Hepatocyte (in vitro differentiated cells): ENCODE measurements at places on chromosomes 4 and X. TPM values are rescaled to one million over a fixed set of nuclear protein-coding genes. Genes with fewer than 3 reads are reported as not detected.
A peak's percentile ranks its signal among the peaks of the same experiment; 100 is the strongest.

The STOX2 gene
- total RNA-seq = 7.5 and 7.9 TPM in 2 replicates

DNA sequence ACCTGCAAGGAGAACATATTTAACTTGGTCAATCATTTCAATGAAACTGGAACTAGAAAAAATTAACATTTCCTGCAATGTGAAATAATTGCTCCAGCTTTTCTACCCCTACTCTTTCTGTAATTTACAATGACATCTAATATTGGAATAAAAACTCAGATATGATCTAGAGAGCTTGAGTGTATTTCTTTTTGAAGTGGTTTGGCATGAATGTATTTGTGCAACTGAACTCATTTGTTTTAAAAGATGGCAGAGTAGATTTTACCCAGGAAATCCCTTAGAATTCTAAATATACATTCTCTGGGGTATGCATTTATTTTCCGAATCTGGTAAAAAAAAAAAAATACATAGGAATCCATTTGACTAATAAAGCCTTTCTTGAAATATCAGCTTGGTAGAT is 21.5 kb upstream of the GATB start:
- DNase-seq = no peak

GRCh38 chr4:154049457-154050181 is 260.7 kb upstream of the SFRP2 start:
- DNase-seq = peak; percentile 11

The NXF2B gene
- total RNA-seq = 0.72 TPM in 1 of 2 replicates, not detected in the other

DNA sequence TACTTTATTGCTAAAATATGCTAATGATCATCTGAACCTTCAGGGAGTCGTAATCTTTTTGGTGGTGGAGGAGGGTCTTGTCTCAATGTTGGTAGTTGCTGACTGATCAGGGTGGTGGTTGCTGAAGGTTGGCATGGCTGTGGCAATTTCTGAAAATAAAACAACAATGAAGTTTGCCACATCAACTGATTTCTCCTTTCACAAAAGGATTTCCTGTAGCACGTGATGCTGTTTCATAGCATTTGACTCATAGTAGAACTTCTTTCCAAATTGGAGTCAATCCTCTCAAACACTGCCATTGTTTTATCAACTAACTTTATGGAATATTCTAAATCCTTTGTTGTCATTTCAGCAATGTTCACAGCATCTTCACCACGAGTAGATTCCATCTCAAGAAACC is 19.3 kb downstream of the DDIT4L start:
- no peak for DNase-seq

- peak; percentile 60 for DNase-seq
Observed at GRCh38 chr4:3767570-3768288, 1.5 kb downstream of the ADRA2C start.

- DNase-seq = peak; percentile 52
Observed at GRCh38 chrX:131677655-131678628, 134.1 kb downstream of the OR13H1 start.

DNA sequence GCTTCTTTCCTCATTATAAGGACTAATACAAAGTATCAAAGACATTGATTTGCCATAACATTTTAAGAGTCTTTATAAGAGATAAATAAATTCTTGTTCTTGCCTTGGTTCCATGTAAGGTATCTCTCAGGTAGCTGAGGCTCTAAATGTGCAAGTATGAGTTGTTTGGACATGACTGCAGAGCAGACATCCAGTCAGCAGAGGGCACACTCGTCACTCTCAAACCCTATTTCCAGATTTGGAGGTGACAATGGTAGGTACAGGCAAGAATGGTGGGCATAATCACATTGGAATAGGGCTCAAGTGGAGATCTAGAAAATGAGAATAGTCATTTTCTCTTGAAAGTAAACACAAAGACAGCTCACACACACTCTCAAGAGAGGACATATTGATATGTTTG is 133.3 kb upstream of the ZIC3 start:
- DNase-seq = no peak

The ARMCX1 gene
- 53.1 and 62.4 TPM in 2 replicates for total RNA-seq

DNA sequence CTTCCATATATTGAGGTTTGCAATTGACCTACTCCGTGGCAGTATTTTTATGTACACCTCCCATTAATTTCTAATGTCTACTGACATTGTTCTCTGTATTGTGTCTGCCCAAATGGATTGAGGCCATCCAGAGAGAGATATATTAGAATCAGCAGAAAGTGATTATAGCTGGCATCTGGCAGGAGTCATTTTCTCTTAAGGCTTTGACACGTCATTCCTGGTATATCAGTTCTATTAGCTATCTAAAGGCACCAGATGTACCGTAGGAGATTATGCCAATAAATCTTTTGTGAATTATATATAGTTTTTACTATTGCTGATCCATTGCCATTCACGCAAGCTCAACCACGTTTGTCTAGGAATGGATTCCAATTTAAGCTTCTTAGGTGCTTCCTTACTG is 1026.4 kb upstream of the IGFBP7 start:
- DNase-seq = no peak

GRCh38 chr4:143393195-143393594 is 56.5 kb downstream of the GAB1 start:
- no peak for DNase-seq

The SAGE1 gene
- not detected in 2 replicates for total RNA-seq

The TRIM61 gene
- not detected in 2 replicates for total RNA-seq

The THAP6 gene
- total RNA-seq = 19.1 and 20.1 TPM in 2 replicates

GRCh38 chr4:55723403-55723802 is 87.3 kb upstream of the NMU start:
- no peak for DNase-seq

DNA sequence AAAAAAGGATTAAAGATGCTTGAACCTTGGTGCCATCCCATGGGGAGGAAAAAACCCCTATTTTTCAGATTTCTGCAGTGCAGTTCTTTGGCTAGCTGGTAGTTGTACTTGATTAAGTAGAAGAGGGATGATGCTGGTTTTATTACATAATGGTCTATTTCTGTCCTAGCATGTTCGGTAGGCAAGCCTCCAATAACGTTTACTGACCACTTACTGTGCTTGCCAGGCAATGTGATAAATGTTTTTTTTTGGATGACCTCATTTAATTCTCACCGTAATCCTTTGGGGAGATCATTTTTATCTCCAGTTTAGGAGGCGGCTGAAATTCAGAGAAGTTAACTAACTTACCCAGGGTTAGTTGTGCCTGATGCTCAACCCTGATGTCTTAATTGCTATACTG is 92.1 kb upstream of the RPA4 start:
- DNase-seq = no peak

- DNase-seq = no peak
Observed at GRCh38 chrX:3440981-3441380, 94.5 kb upstream of the MXRA5 start.

DNA sequence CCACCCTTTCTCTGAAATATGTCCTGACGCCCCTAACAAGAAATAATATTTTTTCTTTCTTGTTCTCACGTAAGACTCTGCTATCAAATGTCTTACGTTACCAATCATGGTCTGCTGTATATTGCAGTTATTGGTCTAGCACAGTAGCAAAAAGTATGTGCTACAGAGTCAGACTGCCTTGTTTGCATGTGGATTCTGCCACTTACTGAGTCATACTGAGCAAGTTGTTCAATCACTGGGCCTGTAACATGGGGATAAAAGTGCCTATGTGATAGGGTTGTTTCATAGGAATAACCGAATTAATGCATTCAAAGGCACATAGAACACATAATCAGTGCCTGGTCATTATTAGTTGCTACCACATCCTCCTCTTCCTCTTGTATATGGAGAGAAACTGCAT is 14.1 kb downstream of the RPGR start:
- no peak for DNase-seq

GRCh38 chrX:132428896-132429295 is 59.9 kb downstream of the MBNL3 start:
- no peak for DNase-seq

- no peak for DNase-seq
Observed at GRCh38 chr4:74152836-74153235, 5.1 kb upstream of the MTHFD2L start.

- DNase-seq = no peak
Observed at GRCh38 chr4:14669371-14669770, 332.9 kb upstream of the CPEB2 start.

The NOX1 gene
- total RNA-seq = 2.5 and 3.0 TPM in 2 replicates

GRCh38 chr4:152458801-152459302 is 77.0 kb downstream of the FBXW7 start:
- no peak for DNase-seq

DNA sequence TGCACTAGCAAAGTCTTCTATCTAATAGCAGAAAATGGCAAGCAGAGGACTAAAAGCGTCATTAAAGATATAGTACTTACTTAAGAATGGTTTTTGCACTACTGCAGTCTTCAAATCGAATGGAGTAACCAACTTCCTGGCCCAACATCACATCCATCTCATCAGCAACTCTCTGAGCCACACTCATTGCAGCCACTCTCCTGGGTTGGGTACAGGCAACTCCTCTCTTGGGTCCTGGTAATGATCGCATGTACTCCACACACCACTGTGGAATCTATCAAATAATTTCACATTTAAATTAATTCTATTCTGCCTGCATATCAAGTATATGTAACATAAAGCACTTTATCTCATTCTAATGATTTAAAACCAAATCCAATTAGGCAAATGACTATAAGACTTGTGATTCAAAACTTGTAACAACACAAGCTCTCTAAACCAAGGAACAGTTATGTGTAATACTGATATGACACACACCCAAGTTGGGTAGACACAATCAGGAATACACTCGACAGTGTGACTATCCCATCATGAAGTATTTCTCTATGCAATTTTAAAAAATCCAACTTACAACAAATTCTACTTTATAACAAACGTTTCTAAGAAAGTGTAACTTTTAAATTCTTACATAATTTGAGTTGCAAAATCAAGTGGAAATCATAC is 13.6 kb downstream of the DHX15 start:
- no peak for DNase-seq

- peak; percentile 83 for DNase-seq
Observed at GRCh38 chr4:69823481-69824186, 36.3 kb downstream of the SULT1E1 start.

DNA sequence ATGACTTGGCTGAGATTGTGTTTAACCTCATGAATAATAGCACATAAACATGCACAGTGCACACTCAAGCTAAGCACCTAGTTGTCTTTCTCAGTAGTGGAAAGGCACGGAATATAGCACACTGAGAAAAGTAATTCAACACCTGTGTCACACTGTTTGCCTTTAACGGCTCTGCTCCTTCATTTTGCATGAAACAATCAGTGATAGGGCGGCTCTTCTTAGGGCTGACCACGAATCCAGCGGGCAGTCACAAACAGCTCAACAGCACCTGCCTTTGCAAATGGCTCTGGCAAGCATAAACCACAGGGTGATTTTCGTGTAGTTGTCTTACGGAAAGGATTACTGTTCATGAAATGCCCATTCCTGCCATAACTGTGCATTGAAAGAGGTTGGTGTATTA is 954.0 kb upstream of the TENM3 start:
- DNase-seq = no peak

The STAP1 gene
- not detected in 2 replicates for total RNA-seq

The MYL5 gene
- 8.9 and 12.6 TPM in 2 replicates for total RNA-seq

The LRRC66 gene
- total RNA-seq = 0.87 and 0.92 TPM in 2 replicates

DNA sequence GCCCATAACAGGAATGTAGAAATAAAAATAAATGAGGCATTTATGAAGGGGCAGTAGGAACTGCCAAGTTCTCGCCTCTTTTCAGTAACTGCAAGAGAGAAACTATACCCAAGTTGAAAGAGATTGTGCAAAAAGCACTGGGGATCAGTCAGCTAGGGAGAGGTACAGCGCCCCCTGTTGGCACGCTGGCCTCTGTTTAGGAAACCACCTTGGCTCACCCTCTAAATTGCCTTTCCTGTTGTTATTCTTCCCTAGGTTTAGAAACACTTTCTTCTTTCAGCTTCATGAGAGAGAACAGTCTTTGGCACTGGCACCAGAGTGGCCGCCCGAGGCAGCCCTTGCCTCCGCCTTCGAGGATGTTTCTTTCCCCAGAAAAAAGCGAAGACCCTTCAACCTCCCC is 348.5 kb downstream of the MID1IP1 start:
- DNase-seq = peak; percentile 80

- DNase-seq = no peak
Observed at GRCh38 chr4:21649391-21650090, 299.0 kb downstream of the KCNIP4 start.

The FGA gene
- 1,189 and 1,239 TPM in 2 replicates for total RNA-seq

The TCEAL6 gene
- not detected in 2 replicates for total RNA-seq

DNA sequence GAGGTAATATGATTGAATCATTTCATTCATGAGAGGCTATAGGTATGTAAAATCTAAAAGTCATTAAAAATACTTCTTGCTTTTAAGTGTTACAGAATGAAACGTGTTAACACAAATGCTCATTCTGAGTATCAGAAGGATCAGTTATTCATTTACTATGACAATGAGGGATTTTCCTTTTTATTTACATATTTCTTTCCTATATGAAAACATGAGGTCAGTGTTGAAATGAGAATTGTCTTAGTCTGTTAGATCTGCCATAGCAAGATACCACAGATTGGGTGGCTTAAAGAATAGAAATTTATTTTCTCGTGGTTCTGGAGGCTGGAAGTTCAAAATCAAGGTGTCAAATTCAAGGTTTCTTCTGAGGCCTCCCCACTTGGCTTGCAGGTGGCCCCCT is 181.2 kb downstream of the ARHGAP10 start:
- DNase-seq = no peak

DNA sequence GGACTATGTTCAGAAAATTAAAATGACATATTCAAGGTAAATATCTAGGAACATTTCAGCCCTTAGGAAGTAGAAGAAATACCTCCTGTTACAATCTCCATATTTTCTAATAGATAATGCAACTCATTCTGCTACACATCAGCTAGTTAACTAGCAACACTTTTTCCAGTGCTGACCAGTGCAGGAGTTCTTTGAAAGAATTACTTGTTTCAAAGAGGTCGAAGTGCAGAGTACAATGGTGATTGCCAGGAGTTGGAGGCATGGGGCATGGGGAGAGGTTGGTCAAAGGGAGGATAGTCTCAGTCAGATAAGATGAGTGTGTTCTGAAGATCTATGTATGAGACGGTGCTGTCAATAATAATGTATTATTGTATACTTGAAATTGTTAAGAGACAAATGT is 53.1 kb downstream of the MTNR1A start:
- no peak for DNase-seq
